ENCODE measurements at places on chromosomes 5 and 9.

- peak; percentile 51 for DNase-seq
These were observed 796 bp upstream of the GADD45G start for GRCh38 chr9:89603767-89604665.

DNA sequence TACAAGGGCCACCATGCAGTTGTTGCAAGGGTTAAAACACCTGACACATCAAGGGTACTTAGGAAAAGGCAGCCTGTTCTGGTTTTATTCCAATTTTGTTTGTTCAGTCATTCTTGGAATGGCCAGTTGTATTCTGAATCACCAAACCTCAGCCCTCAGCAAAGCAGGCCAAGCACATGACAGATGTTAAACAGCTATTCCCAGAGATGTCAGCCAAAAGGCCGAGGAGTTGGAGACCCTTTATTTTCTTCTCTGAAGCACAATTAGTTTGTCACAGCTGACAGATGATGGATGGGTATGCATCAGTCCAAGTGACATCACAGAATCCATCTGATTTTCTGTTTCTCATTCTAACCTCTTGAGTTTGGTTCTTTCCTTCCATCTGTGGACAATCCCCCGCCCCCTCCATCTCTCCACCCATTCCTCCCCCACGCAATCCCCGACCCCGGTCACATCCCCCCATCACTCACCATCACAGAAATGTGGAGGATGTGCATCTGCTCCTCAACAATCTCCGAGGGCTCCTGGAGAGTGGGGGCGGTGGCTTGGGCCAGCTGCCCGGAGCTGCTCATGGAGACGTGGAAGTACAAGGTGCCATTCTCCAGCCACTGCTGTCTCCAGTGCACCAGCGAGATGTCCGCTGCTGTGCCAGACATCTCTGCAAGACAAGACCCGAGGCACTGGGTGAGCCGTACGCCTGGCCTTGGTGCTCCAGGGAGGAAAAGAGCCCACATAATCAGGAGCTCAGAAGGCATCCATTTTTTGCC, 123.8 kb downstream of the ASTN2 start:
- no peak for DNase-seq

DNA sequence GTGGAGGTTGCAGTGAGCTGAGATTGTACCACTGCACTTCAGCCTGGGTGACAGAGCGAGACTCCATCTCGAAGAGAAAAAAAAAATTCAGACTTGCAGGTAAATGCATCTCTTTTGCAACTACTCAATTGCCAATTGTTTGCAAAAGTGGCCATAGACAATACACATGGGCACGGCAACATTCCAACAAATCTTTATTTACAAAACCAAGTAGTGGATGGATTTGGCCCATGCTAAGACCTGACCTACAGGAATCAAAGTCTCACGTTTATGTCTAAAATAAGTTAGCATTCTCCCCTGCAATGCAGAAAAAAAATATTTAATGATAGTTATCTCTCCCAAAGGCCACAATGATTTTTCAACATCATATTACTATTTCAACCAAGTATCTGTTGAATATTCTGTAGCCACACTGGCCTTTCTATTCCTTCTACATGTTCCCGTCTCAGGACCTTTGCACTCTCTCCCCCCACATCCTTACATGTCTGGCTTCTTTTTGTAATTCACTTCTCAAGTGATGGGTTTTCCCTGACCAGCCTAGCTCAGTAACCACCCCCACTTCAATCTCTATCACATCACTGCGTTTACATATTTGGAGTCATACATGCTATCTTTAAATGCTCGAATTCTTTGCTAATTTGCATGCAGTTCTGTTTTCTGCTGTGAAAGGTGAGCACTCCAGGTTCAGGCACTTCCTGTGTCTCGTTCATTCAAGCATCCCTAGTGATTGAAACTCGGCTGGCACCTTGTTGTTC, 54.2 kb downstream of the FNBP1 start:
- DNase-seq: no peak

DNA sequence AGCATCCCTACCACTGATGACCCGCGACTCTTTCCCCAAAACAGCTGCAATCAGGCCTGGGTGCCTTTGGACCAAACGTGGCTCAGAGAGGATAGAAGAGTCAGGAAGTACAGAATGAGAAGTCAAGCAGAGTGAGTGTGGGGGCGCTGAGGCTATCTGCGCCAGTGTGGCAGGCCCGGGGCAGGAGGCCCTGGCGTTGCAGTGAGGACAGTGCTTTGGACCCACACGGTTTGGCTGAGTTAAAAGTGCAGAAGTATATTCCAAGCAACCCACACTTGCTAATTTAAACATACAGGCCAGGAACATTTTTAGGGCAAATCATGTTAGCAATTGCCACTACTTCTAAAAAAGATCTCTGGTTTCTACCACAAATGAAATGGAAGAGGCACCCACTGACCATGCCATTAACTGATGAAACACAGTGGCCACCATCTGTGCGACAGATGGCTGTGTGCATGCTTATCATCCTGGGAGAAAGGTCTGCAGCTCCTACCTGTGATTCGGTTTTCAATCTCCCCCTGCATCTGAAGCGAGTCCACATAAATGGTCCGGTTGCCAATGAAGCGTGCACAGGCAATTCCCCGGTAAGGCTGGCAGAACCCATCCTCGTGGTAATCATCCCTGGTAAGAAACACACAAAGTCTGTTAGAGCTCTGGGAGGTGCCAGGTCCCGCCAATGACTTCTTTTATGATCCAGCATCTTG, 213.0 kb downstream of the ROR2 start:
- DNase-seq: no peak

DNA sequence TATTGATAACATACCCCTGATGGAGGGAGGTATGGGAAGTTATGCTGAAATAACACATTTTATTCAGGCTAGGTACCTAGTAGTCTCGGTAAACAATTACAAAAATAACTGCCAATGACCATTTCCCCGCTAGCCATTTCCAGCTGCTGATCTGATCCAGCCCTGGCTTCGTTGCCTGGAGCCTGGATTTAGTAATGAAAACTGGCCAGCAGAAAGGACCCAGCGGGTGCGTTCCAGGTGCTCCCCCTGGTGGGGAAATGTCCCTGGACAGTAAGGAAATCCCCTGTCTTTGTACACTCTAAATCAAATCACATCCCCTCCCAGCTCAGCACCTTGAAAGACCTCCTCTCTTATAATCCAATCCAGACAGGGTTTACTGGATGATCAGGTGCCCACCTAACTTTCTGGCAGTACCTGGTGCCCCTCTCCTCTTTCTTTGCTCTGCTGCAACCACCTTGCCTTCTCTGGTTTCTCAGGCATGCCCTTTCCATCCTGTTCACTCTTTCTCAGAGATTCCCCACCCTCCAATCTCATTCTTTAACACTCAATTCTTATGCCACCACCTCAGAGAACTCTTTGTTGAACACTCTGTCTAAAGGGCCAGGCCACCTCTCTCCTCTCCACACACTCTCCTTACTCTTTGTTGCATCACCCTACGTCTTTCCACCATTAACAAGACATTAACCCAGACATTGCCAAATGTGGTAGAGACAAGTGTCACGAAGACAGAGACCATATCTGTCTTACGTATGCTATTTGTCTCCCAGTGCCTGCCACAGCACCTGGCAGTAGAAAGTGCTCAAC, 50.1 kb upstream of the SMAD5 start:
- DNase-seq: no peak

DNA sequence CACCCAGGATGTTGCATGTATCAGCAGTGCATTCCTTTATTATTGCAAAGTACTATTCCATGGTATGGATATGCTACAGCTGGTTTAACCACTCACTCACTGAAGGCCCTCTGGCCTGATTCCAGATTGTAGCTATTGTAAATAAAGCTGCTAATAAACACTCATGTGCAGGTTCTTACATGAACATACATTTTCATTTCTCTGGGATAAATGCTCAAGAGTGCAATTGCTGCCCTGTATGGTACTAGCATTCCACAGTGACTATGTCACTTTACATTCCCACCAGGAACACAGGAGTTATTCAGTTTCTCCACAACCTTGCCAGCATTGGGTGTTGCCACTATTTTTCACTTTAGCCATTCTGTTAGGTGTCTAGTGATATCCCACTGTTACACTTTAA, 267.6 kb downstream of the SPOCK1 start:
- DNase-seq: no peak

- no peak for DNase-seq
These were observed 131.2 kb downstream of the ENTREP1 start for GRCh38 chr9:69456201-69456600.

GRCh38 chr9:123769719-123770118, 160.2 kb downstream of the DENND1A start:
- no peak for DNase-seq

DNA sequence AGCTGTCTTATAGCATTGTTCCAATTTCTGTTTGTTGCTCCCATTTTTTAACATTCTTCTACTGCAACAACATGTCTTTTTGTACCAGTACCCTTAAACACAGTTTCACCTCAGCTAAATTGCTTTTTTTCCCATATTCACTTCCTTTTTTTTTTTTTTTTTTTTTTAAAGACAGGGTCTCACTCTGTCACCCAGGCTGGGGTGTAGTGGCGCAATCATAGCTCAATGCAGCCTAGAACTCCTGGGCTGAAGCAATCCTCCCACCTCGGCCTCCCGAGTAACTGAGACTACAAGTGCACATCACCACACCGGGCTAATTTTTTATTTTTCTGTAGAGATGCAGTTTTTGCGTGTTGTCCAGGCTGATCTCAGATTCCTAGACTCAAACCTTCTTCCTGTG, 161.3 kb downstream of the NIPBL start:
- DNase-seq: no peak

DNA sequence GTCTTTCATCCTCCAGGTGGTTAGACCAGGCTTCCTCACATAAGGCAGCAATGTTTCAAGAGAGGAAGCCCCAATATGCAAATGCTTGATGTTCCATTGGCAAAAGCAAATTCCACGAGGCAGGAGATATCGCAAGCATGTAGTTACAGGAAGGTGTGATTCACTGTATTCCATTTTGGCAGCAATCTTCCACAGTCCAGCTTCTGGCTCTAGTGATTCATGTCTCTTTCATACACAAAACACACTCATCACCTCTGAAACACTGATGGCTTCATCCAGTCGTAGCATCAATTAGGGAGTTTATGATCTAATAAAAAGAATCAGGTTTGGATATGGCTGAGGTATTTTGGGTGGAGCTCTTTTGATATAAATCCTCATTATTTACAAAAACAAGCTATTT, 552.2 kb upstream of the RIOK2 start:
- no peak for DNase-seq

- DNase-seq: no peak
These were observed 96.5 kb downstream of the SPOCK1 start for GRCh38 chr5:137402436-137403187.

DNA sequence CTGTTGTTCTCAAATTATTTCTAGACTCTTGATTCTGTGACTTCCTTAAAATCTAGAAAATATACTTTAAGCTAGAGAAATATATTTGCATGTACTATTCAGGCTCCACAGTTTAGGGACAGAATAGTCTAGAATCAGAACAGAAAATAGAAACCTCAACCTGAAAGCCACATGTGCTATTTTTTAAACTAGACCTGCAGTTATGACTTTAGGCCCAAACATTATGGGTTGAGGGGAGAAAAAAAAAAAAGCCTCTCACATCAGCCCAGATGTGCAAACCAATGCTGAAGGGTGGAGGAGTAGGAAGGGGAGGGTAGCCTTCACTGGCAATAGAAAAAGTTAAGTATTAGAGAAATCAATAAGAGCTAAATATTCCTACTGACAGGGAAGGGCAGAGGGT, 35.7 kb downstream of the ELL2 start:
- no peak for DNase-seq

GRCh38 chr9:71984831-71985281, 73.4 kb downstream of the C9orf85 start:
- DNase-seq: no peak

GRCh38 chr5:53326424-53327153, 153.8 kb upstream of the FST start:
- DNase-seq: no peak

DNA sequence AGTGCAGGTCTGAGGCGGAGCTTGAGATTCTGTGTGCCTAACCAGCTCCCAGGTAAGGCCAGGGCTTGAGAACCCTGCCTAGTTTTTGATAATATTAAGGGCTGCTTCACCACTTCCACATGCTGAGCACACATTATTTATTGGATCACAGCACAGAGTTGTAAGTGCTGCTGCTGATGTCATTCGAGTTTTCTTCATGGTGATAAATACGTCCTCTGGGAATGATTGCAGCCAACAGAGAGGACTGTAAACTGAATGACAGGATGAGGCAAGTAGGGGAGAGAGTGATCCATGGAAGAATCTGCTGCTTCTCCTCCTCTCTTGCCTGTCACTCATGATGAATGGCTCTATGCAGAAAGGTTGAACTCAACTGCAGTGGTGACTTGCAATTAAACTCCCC, 77.9 kb upstream of the VPS13A start:
- DNase-seq: no peak
